H7 (cell line): ENCODE measurements at places on chromosomes 7 and 10. TPM values are rescaled to one million over a fixed set of nuclear protein-coding genes. Genes with fewer than 3 reads are reported as not detected.
A peak's percentile ranks its signal among the peaks of the same experiment; 100 is the strongest.

Gene ADAMTS14
- total RNA-seq, result 1.1 and 2.4 TPM in 2 replicates

GRCh38 chr7:116888895-116889294, 26.5 kb downstream of the CAPZA2 start:
- no peak for DNase-seq

DNA sequence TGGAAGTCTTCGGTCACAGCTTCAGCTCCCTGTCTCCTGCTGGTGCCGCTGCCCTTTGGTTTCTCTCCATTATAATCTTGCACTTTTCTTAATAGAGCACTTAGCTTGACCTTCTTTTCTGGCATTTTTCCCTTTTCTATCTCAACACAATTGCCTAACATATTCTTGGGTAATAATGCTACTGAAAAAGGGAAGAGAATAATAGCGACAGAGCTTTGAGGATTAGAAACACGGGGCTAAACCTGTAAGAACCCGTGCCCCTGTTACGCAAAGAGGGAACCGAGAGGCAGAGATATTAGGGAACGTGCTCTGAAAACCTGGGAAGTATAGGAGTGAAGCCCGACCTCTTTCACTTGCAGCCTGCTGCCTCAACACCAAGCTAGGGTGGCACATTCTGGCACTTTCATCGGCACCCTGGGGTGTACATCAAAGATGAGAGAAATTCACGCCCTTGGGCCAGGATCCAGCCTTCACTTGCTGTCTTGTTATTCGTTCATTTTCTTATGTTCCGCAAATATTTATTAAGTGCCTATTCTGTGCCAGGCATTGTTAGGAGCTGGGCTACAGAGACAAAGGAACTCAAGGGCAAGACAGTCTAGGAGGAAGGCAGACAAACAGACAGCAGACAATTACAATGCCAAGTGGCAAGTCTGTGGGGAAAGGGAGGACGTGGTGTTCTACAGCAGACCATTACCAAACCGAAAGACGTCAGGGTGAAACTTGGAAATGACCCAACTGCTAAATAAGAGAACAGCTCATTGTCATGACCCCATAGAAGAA, 33.0 kb upstream of the GALNTL5 start:
- DNase-seq, result no peak

Gene SPDYE8
- total RNA-seq, result not detected in 2 replicates

Gene POLR1F
- total RNA-seq, result 22.0 and 26.8 TPM in 2 replicates

Gene NME8
- 2.7 TPM in 1 of 2 replicates, not detected in the other for total RNA-seq

Gene OR2A1
- 0.74 TPM in 1 of 2 replicates, not detected in the other for total RNA-seq

Gene CHRM2
- total RNA-seq, result 0.18 TPM in 1 of 2 replicates, not detected in the other

Gene SLC13A4
- 2.3 and 3.1 TPM in 2 replicates for total RNA-seq

- DNase-seq, result peak; percentile 45
Observed at GRCh38 chr10:103512591-103513379, 19.3 kb downstream of the NEURL1 start.

Gene JCAD
- 2.5 and 3.9 TPM in 2 replicates for total RNA-seq

GRCh38 chr10:122140941-122141623, 130.0 kb upstream of the BTBD16 start:
- DNase-seq, result no peak

GRCh38 chr7:133869556-133869955, 257.6 kb upstream of the LRGUK start:
- no peak for DNase-seq

- DNase-seq, result no peak
Observed at GRCh38 chr7:73573276-73573675, 5.1 kb downstream of the TBL2 start.

DNA sequence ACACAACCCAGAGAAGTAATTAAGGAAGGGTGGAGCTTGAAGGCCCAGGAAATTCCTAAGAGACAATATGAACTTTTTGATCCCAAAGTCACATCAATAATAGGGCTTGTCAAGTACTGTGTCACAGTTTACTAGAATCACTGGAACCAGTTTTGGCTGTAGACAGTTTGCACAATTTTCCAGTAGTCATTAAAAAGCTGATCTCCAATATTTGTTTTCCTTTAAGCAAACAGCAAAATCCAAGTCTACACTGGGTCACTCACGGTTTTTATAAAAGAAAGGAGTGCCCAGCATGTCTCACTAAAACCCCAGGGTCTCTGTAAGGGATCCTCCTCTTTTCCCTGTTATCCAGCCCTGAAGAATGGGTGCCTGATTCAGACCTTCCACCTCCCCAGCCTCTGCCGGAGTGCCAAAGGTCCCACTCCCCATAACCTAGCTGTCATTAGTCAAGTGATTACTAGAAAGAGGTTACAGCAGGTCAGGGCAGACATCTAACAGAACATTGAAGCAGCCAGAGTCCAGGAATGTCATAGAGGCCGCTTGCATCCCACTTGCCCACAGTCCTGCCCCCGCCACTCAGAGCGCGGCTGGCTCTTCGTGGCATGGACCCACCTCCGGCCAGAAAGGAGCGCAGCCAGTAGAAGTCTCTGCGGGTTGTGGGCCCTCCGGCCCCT, 552 bp downstream of the SLC25A16 start:
- DNase-seq, result no peak

Gene ADAM12
- total RNA-seq, result 0.11 and 0.66 TPM in 2 replicates

DNA sequence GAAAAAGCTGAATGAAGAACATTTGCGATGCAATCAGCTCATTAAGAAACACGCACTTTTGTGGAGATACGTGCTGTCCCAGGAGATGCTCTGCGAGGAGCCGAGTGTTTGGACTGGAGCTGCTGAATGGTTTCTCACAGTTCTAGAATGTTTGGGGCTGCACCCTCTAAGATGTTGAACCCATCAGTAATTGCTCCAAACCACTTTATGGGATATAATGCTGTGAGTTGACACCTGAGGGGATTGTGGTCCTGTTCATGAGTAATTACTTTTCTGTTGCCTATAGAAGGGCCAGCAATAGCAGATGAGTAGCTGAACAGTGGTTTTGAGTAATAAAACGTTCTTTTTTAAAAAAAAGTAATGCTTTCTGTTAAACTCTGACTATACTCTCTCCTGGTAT, 63.1 kb downstream of the IKZF1 start:
- no peak for DNase-seq

- DNase-seq, result no peak
Observed at GRCh38 chr10:126917375-126917774, 12.1 kb downstream of the DOCK1 start.

GRCh38 chr7:73810998-73811360, 19.8 kb upstream of the CLDN4 start:
- peak; percentile 90 for DNase-seq

Gene CASP2
- 12.2 and 13.1 TPM in 2 replicates for total RNA-seq

DNA sequence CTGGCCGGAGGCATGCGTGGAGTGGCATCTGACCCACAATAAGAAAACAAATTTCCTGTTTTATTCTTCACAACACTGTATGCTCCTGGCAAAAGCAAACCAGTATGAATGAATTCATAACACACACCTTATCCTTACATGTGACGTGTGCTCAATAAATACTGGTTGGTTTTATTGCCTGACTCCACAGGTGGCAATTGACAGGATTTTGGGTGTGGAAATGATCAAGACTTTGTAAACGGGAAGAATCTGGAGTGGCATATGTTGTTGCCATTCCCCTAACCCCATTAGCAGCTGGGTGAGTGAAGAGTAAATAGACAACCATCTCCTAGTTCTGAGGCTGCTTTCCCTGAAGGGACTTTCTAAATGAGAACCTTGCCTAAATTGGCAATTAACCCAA, 215.5 kb upstream of the AOAH start:
- no peak for DNase-seq

- DNase-seq, result peak; percentile 88
Observed at GRCh38 chr7:1458683-1459511, at the start of gene MICALL2. Gene MICALL2, minus strand, starts transcription at chr7:1459470. Its CDS starts 144 bp downstream, at chr7:1459326.

GRCh38 chr7:15839416-15840100, 153.1 kb upstream of the MEOX2 start:
- DNase-seq, result peak; percentile 70

GRCh38 chr10:24350070-24350921, 141.4 kb downstream of the KIAA1217 start:
- no peak for DNase-seq

DNA sequence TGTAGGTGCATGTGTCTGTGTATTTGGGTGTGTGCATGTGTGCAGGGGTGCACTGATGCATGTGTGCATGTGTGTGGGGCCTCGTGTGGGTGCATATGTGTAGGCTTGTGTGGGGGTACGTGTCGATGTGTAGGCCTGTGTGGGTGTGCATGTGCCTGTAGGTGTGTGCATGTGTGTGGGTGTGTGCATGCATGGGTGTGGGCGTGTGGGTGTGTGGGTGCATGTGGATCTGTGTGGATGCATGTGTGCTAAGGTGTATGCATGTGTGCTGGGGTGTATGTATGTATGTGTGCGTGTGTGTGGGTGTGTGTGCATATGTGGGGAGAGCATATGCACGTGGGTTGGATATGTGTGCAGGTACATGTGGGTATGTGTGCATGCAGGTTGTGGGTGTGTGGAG, 73.2 kb downstream of the NKX6-2 start:
- DNase-seq, result no peak

DNA sequence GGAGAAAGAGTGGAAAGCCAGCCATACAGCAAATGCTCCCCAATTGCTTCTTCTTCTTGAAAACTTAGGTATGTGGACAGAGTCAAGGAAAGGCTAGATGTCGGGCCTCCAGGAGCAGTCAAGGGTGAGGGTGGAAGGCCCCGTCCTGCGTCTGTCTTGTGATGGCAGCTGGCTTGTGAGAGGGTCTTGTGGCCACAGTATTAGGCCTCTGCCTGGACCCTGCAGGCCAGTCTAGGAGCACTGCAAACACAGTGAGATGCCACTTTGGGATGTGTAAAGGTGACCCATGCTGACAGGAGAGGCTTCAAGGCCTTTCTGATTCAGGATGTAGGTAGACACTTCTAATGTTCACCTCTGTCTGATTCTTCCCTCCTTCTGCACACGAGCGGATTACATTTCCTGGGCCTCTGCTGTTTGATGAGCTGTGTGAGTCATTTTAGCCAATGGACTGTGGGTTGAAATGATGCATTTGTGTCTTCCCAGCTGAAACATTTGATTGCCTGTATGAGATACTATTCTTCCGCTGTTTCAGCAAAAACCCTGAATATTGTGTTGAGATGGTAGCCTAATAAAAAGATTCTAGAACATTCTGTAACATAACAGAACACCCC, 135.4 kb downstream of the EMX2 start:
- DNase-seq, result no peak

GRCh38 chr10:60664859-60665258, 113.4 kb upstream of the CDK1 start:
- no peak for DNase-seq

DNA sequence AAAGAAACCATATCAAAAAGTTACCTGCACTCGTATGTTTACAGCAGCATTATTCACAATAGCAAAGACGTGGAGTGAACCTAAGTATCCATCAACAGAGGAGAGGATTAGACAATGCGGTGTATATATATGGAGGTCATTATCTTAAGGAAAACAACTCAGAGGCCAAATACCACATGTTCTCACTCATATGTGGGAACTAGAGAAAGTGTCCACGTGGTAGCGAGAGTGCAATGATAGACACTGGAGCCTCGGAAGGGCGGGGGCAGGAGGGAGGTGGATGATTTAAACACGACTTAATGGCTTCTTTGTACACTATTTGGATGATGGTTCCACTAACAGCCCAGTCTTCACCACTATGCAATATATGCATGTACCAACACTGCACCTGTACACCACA, 40.1 kb upstream of the RNF32 start:
- peak; percentile 3 for DNase-seq

GRCh38 chr10:200405-200804, 65.2 kb downstream of the ZMYND11 start:
- DNase-seq, result no peak

DNA sequence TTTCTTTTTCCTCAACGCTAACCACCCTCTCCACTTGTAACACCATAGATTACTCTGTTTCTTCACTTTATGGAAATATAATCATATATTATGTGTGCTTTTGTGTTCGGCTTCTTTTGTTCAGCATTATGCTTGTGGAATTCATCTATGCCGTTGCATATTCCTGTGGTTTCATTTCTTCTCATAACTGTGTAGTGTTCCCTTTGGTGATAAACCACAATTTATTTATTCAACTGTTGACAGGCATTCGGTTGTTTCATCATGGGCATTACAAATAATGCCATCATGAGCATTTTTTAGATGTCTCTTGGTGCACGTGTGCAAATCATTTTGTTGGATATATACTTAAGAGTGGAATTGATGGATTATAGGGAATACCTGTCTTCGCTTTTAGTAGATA, 12.1 kb downstream of the AVL9 start:
- no peak for DNase-seq

Gene NCF1
- total RNA-seq, result 0.31 and 0.70 TPM in 2 replicates

GRCh38 chr10:67668448-67668847, 27.5 kb downstream of the CTNNA3 start:
- no peak for DNase-seq

Gene WBP1L
- total RNA-seq, result 13.9 and 16.9 TPM in 2 replicates

DNA sequence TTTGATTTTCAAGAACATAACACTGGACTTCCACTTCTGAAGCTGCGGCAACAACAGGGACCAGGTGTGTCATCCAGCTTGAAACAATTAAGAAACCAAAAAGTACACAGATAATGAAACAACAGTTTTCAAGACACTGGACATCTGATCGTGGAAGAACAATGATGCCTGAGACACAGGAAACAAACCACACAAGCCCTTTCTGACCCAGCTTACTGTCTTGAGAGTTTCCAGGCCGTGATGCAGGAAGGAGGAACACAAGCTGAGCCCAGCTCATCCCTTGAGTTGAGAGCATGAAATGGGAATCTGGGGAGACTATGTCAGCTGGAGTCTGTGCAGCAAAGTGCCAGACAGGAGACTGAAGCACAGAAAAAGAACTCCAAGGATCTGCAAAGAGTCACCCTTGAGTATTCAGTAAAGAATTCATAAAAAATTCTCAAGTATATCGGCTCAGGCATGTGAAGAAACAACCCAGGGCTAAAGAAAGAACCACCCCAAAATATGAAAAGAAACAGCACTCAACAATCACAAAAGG, 91.6 kb downstream of the RNF32 start:
- no peak for DNase-seq

DNA sequence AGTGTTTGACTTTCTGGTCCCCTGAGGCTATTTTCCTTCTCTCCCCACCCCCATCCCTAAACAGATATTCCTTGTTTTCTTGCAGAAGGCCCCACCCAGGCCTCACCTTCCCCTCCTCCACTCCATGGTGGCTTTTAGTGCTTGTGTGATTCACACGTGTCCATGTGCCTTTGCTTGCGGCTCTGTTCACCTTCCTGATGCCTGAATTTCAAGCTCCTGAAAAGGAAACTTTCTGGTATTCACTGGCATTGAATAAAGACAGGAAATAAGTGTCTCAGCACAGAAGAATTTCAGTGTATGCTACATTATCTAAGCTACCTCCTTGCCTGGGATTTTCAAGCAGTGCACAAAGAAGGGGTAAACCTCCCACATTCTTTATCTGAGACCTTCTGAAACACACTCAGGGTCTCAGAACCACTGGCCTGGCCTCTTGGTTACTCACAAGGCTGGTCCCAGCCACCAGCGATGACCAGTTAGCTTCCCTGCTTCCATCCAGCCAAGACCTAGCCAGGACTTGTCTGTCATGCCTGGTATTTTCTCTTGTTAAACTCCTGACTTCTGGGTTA, 17.2 kb upstream of the UBE2H start:
- DNase-seq, result no peak

GRCh38 chr10:15265558-15265957, 97.1 kb upstream of the NMT2 start:
- no peak for DNase-seq

GRCh38 chr10:6297951-6298381, 95.2 kb downstream of the PFKFB3 start:
- no peak for DNase-seq

Gene NPY
- total RNA-seq, result not detected in 2 replicates

Gene ERVW-1
- total RNA-seq, result 0.52 and 1.1 TPM in 2 replicates

GRCh38 chr7:117468174-117468573, 11.7 kb upstream of the CFTR start:
- DNase-seq, result no peak

Gene GPR141
- not detected in 2 replicates for total RNA-seq

Gene ZNRF2
- total RNA-seq, result 15.6 and 23.8 TPM in 2 replicates
